ENCODE measurements at places on chromosomes 13 and 19.
A peak's percentile ranks its signal among the peaks of the same experiment; 100 is the strongest.

- no peak for DNase-seq
Measured at GRCh38 chr13:111286162-111286561, 34.3 kb upstream of the TEX29 start.

GRCh38 chr13:50257646-50258045, 242.4 kb downstream of the KCNRG start:
- no peak for DNase-seq

DNA sequence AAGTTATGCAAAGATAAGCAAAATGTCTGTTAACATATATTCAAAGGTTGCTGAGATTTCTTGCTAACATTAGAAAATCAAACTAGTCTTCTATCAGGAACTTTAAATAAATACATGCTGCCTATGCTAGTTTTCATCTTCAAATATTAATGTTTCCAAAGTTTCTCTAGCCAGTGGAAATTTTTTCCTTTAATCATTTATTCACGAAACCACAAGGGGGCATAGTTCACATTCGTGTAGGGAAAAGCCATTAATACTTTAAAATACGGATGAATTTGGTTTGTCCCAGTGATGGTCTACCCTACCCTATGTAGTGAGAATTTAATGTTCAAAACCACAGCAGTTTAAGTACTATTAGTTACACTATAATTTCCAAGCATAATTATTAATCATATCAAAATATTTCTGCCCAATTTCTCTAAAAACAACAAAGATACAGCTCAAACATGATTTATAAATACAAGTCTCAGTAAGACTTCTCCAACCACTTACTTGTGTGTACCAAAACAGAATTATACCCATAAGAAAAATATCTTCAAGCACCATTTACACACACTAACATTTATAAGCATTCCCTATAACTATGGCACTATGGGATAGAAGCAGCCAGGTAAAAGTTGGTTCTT, 16.2 kb downstream of the NUFIP1 start:
- DNase-seq = peak; percentile 64

DNA sequence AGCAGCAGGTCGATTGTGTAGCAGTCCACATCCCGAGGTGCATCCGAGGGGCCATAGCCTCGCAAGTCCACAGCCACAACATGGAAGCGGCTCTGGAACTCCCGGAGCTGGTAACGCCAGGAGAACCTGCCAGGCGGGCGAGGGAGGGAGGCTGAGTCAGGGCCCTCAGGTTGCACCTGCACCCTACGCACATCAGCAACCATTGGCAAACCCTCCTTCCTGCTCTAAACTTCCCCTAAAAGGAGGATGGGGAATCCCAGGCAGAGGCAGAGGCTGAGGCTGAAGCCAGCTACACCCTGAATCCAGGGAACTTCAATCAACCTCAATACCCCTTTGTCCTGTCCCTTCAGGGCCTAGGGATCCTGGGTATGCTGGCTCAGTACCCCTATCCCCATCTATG, 977 bp downstream of the EPHX3 start:
- no peak for DNase-seq

GRCh38 chr13:89577301-89577700, 1770.2 kb upstream of the MIR17HG start:
- no peak for DNase-seq

DNA sequence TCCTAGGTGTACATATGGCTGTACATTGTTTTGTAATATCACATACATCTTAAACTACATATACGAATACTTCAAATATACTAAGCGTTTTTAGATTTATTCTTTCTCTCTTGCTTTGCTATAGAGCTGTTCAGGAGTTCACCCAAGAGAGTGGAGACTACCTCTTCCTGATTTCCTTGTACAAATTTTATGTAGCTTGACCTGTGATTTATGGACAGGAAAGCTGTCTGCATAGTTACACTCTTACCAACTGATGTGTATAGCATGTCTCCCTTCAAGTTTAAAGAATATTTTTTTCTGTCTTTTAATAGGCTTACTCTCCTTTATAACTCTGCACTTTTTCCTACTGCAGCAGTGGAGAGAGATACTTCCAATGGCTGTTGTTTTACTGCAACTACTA, 428.7 kb downstream of the NDFIP2 start:
- DNase-seq = no peak

- no peak for DNase-seq
Measured at GRCh38 chr19:9065457-9066014, 21.3 kb upstream of the OR1M1 start.

DNA sequence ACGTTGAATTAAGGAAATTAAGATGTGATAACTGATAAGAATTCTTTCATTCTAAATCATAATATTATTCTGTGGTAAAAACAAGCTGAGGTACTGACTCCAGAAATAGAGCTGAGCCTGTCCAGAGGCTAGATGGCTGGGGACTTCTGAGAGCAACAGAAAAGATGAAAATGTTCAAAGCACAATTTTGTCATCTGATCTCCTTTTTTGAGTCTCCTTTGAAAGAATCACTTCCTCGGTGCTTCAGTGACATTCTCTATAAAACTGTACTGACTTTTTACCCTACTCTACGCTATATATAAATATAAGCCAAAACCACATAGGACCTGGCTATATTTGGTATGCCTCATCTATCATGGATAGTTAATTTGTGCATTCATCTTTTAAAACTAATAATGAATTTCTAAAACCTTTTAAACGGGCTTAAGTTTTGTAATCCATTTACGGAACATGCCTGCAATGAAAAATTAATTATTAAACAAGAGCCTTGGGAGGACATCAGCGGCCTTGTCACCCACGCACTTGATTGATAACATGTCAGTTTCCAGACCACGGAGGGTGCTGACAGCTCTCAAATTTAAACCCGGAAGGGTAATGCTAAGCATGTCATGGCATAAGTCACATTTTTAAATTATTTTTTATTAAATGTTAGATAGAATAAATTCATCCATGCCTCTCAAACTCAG, 235.5 kb downstream of the PCDH9 start:
- no peak for DNase-seq

DNA sequence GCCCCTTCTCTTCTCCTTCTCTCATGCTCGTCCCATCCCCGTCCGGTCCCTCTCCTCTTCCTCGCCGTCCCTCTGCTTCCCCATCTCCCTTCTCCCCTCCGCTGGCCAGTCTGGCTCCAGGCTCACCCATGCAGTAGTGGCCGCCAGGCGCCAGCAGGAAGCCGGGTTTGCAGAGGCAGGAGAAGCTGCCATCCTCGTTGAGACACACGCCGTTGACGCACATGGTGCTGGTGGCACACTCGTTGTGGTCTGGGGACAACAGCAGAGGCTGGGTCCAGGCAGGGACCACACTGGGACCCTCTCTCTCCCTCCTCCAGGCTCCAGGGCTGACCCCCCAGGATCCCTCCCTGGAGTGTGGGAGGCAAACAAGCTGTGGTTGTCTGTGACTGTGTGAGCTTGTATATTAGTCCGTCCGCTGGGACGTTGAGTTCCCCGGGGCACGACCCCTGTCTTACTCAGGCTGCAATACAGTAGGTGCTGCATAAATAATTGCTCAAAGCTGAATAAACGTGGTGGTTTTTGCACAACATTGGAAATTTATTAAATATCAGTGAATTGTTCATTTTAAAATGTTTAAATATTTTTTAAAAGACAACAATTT, 16.4 kb downstream of the FBN3 start:
- DNase-seq = no peak

DNA sequence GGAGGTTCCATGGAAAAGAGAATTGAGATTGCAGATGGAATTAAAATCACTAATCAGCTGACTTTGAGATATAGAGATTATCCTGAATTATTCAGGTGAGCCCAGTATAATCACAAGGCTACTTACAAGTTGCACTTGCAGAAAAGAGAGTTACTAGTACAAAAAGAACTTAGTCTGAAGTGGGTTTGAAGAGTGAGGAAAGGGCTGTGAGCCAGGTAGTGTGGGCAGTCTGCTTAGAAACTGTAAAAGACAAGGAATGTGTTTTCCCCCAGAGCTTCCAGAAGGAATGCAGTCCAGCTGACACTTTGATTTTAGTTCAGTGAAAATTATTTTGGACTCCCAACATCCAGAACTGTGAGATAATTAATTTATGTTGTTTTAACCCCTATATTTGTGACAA, 285.4 kb upstream of the GPC6 start:
- DNase-seq = no peak

DNA sequence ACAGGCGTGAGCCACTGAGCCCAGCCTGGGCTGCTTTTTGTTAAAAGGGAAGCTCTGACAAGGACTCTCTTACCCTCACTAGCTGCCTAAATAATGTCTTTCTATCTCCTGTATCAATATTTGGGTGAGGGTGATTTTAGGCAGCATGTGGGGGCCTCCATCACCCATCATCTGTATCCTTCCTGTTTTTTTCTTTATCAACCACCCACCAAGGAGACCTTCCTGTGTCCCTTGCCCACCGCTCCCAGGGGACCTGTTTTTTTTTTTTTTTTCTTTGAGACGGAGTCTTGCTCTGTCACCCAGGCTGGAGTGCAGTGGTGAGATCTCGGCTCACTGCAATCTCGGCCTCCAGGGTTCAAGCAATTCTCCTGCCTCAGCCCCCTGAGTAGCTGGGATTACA, 5.4 kb upstream of the NDUFB7 start:
- DNase-seq = no peak

- peak; percentile 55 for DNase-seq
Measured at GRCh38 chr19:43777163-43777695, 3.5 kb downstream of the KCNN4 start.

- DNase-seq = no peak
Measured at GRCh38 chr19:47703301-47703700, 9.9 kb upstream of the EHD2 start.

- DNase-seq = no peak
Measured at GRCh38 chr13:43401361-43401760, 378.0 kb downstream of the DNAJC15 start.

GRCh38 chr13:54029720-54030119, 1001.1 kb downstream of the OLFM4 start:
- no peak for DNase-seq

DNA sequence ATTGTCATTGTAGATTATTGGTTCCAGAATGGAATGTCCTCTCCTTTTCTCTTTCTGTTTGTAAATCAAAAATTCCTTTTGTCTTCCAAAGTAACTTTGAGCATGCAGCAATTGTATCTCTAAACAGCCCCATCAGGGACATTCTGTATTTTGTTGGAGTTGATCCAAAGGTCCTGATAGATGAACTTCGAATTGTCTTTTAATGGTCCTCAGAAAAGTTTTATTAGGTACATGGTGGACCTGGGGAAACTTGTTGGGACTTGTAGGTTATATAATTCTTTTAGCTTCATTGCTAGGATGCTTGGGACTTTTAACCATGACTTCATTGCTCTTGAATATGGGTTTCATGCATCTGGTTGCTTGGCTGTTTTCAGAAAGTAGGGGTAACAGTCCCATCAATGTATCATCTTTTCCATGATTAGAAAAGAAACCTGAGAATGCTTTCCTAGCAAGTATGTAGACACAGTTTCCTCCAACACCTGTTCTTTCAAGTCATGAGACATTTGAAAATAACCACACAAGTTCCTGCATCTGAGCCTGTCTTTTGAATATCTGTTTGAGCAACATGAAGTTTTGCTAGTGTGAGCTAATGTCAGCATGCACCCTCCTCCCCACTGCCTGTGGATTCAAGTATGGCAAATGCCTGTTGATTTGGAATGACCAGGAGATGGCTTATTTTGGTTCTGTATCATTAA, 413.1 kb downstream of the KCNRG start:
- no peak for DNase-seq

DNA sequence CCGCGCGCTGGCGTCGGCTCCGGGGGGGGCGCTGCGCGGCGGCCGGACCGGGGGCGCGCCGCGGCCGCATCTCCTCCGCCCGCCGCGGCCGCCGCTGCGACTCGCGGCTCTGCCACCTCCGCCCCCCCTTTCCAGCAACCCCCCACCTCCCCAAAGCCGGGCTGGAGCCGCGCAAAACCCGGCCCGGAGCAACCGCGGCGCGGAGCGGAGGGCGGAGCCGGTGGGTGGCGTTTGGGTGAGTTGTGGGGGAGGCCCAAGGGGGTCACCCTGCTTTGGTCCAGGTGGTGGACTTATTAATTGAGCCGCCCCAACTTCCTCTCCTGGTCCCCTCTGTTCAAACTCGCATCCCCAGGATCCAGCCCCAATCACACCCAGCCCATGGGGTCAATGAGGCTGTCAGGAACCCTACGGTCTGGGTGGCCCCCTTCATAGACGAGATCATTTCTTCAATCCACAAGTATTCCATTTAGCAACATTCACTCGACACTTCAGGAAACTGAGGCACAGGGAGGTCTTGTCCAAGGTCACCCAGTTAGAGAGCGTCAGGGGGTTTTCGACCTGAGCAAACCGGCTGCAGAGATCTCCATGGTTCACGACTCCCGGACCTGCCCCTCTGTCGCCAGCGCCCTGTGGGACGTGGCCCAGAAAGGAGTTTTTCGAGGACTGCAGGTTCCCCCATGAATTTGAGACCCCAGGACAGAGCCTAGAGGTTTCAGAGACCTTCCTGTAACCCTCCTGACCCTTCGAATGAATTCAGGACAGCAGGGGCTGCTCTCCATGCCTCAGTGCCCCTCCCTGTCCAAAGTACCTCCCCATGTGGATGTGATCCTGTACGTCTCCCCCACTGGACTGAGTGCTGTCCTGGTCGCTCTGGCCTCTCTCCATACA, 22.4 kb upstream of the SEMA6B start:
- peak; percentile 37 for DNase-seq

GRCh38 chr19:7561325-7561724, 25.8 kb downstream of the PNPLA6 start:
- DNase-seq = no peak

DNA sequence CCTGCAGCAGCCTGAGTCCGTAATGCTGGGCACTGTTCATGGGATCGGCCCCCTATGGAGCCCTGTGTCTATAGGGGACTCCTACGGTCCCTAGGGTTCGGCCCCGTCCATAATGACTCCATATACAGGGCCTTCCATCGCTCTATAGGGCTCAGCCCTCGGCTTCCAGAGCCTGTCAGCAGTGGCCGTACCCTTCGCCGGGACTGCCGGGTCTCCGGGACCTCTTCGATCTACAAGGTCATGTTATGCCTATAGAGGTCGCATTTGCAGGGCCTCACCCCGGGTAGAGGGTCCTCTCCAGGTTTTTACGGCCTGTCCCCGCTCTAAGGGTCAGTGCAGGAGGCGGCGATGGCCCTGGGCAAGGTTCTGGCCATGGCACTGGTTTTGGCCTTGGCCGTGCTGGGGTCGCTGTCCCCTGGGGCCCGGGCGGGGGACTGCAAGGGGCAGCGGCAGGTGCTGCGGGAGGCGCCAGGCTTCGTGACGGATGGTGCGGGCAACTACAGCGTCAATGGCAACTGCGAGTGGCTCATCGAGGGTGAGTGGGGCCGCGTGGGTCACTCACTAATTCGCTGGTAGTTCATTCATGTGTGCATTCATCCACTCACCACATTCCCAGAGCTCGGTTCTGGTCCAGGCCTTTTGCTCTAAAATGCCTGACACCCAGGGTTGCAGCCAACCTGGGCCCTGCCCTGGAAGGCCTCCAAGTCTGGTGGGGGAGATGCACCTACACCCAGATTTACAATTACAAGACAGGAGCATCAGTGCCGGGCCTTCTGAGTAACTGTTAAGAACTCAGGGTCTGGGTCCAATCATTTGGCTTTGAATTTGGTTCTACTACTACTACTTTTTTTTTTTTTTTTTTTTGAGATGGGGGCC, 699 bp downstream of the MEGF8 start:
- DNase-seq = peak; percentile 28

- DNase-seq = peak; percentile 40
Measured at GRCh38 chr19:46073268-46073922, 32.6 kb upstream of the IGFL4 start.

GRCh38 chr13:102374726-102375125, 27.1 kb downstream of the FGF14 start:
- DNase-seq = no peak

Measured in ELR (cell line).